ENCODE measurements at places on chromosomes 3 and 15.

- no peak for DNase-seq
Observed at GRCh38 chr3:158936530-158937113, 134.8 kb downstream of the MFSD1 start.

- no peak for DNase-seq
Observed at GRCh38 chr3:114043205-114043604, 13.1 kb downstream of the CCDC191 start.

- DNase-seq = no peak
Observed at GRCh38 chr3:184466413-184466960, 86.6 kb downstream of the CHRD start.

DNA sequence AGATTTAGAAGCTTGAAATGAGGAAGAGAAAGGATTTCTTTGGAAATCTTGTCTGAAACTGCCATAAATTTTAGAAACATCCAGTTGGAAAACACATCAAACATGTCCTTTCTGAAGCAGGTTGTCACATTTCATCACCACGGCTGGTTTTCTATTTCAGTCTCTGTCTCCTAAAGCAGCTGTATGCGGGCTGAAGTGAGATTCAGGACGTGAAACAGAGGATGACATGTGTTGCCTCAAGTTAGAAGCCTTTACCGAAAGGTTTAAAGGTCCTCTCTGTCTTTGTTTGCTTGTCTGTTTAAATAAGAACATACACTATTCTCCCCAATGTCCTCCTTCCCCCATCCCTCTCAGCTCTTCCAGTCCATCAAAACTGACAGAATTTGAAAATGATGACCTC is 141.9 kb downstream of the SQOR start:
- DNase-seq = no peak

- no peak for DNase-seq
Observed at GRCh38 chr3:37736624-37737023, 125.1 kb upstream of the CTDSPL start.
